Stimulated activated CD4-positive, alpha-beta T cell treated with anti-CD3 and anti-CD28 coated beads, Interleukin-1b, Interleukin-23, amount 100 ng/mL, for 48 hours (primary cell): ENCODE measurements at places on chromosomes 13 and 19.

DNA sequence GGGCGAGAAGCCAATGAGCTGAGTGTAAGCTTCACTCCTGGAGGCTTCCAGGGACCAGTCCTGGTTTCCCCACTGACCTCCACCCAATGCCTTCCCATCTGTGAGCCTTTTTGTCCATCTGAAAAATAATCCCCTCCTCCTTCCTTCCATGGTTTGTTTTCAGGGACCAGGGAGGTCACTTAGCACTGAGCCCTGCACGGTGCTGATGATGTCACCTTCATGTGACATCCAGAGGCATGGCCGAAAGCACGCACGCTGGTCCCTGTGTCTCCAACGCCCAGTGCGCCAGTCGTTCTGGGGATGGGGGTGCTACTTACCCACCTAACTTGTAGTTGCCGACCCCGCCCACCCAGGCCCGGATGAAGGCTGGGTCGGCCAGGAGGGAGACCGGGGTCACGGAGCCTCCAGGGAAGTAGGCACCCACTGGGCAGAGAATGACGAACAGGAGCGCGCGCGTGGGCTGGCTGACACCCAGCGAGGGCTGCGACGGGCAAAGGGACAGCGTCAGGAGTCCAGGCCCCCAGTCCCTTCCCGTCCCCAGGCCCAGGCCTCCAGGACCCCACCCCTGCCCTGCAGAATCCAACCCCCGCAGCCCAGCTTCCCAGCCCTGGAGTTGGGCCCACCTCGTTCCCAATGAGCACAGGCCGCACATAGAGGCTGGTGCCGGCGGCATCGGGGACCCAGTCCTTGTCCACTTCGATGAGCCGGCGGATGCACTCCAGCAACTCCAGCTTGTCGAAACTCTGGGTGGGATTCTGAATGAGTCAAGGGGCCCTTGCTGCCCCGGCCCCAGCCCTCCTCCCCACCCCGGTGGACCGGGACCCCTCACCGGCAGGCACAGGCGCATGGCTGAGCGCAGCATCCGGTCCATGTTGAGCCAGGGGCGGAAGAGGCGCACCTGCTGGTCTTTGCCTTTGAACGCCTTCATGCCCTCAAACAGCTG, 11.2 kb downstream of the BCAT2 start:
- no peak for DNase-seq

DNA sequence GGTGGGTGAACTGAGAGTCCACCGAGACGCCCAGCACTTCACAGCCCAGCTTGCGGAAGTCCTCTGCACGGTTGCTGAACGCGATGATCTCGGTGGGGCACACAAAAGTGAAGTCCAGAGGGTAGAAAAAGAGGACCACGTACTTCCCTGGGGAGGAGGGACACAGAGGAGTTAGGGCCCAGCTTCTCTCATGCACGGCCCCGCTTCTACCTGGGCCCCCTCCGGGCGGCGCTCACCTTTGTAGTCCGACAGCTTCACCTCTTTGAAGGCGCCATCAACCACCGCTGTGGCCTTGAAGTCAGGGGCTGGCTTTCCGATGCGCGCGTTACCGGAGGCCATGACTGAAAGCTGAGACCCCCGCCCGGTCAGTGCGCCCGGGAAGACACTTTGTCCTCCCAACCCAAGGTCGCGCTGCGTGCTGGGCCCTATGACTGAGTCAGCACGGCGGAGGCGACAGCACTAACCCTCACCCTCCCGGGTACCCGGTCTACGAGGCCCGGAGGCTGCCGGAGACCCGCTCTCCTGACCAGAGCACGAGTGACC, 606 bp downstream of the PRDX2 start:
- peak; percentile 18 for DNase-seq

DNA sequence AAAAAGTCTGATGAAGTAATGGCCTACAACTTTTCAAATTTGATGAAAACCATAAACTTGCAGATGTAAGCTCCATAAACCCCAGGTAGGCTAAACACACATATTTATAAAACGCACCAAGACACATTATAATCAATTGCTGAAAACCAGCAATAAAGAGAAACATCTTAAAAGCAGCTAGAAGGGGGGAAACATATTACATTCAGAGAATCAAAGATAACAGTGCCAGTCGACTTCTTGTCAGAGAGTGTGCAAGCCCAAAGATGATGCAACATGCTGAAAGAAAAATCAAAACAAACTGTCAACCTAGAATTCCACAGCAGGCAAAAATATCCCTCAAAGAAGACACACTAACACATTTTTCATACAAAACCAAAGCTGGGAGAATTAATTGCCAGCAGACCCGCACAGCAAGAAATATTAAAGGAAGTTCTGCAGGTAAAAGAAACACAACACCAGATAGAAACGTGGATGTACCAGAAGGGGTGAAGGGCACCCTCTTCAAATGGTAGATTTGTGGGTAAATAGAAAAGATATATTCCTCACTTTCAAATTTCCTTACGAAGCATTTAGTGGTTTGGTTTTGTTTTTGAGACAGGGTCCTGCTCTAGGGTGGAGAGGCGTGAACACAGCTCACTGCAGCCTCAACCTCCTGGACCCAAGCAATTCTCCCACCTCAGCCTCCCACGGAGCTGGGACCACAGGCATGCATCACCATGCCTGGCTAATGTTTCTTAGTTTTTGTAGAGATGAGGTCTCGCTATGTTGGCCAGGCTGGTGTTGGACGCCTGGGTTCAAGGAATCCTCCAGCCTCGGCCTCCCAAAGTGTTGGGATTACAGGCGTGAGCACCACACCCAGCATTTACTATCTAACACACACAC, 16.5 kb upstream of the ATP1A3 start:
- DNase-seq: no peak

- DNase-seq: peak; percentile 19
These were observed 12.2 kb upstream of the LILRA5 start for GRCh38 chr19:54325194-54325621.

DNA sequence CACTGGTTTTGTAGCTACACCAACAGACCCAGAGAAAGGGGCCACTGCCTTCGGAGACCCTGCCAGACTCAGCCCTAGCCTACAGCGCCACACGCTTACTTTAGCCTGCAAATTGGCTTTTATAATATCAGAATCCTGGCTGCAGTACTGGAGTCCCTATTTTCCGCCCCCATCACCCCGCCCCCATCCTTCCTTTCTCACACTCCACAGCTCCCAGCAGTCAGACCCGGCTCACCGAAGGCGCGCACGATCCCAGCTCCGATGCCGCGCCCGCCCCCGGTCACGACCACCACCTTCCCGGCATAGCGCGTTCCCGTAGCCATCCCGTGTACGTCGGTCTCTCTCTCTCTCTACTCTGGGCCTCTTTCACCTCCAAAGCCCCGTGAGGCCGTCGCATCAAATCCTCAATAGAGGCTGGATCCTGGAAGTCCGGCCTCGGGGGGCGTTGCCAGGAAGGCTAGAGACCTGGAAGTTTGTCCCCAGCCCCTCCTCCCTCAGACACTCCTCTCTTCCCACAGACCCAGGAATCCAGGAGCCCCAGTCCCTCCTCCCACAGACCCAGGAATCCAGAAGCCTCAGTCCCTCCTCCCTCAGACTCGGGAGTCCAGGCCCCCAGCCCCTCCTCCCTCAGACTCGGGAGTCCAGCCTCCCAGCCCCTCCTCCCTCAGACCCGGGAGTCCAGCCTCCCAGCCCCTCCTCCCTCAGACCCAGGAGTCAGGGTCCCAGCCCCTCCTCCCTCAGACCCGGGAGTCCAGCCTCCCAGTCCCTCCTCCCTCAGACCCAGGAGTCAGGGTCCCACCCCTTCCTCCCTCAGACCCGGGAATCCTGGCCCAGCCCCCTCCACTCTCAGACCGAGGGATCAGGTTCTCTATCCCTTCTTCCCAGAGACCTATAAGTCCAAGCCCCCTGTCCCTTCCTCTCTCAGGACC, at the start of gene HSD17B14:
HSD17B14 (minus strand) TSS at position 403 of the 929 bp plus-strand sequence; CDS start at position 323, 80 bp downstream.
- no peak for DNase-seq

DNA sequence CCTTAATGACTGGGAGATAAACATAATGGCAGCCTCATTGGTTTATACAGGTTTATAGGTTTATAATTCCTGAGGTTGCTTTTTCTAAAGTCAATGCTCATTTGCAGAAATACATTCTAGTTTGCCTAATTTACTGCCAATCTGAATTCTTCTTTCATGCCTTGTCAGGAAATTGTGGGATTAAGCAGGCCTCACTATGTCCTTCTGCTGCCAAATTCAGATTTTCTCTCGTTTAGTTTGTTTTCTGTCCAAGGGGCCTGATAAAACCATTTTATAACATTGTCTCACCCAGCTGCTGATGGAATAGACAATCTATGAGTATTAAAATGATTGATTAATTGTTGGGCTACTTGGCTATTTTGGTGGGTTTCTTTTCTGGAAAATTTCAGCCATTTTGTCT, 42.4 kb upstream of the OBI1 start:
- DNase-seq: no peak

DNA sequence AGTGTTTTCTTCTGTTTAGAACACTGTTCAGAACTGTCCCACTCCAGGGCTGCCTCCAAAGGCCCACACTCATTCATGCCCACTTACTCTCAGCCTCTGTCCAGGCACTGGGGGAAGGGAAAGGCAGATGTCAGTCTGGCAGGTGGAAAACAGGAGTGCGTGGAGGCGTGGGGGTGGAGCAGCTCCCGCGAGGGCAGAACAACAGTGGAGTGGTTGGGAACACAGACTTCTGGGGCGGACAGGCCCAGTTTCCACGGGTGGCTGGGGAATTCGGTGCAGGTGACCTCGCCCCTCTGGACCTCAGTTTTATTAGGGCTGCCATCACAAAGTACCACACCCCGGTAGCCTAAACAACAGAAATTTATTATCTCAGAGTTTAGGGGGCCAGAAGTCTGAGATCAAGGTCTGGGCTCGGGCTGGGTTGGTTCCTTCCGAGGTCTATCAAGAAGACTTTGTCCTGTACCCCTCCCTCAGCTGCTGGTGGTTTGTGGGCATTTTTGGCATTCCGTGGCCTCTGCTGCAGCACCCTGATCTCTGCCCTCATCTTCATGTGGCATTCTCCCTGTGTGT, 59.7 kb downstream of the SIPA1L3 start:
- DNase-seq: no peak
